Glutamatergic neuron (in vitro differentiated cells): ENCODE measurements at places on chromosomes 6 and 20.

- no peak for DNase-seq
- no peak overlapping the region for H3K27ac ChIP-seq
- peaks cover 10% of the 10 kb centered on the region for H3K36me3 ChIP-seq
- peaks cover 2% of the 10 kb centered on the region for H3K27me3 ChIP-seq
Measured at GRCh38 chr6:110769923-110770322, 45.3 kb downstream of the CDK19 start.

GRCh38 chr6:156199182-156199581 is 578.0 kb upstream of the ARID1B start:
- H3K27me3 ChIP-seq: no peaks in the 10 kb centered on the region
- no peak overlapping the region for H3K27ac ChIP-seq
- no peaks in the 10 kb centered on the region for H3K4me1 ChIP-seq
- DNase-seq: no peak
- no peaks in the 10 kb centered on the region for H3K36me3 ChIP-seq
- no peak overlapping the region for H3K4me3 ChIP-seq

- no peaks in the 10 kb centered on the region for H3K36me3 ChIP-seq
- H3K4me1 ChIP-seq: no peaks in the 10 kb centered on the region
- H3K27me3 ChIP-seq: no peaks in the 10 kb centered on the region
- no peak overlapping the region for H3K4me3 ChIP-seq
- DNase-seq: no peak
- H3K27ac ChIP-seq: no peak overlapping the region
Measured at GRCh38 chr6:48957781-48958180, 505.3 kb downstream of the MMUT start.

- no peak overlapping the region for H3K4me3 ChIP-seq
- peaks cover 14% of the 10 kb centered on the region for H3K4me1 ChIP-seq
- no peak for DNase-seq
- H3K27ac ChIP-seq: no peak overlapping the region
- peaks cover 3% of the 10 kb centered on the region for H3K27me3 ChIP-seq
- H3K36me3 ChIP-seq: no peaks in the 10 kb centered on the region
Measured at GRCh38 chr6:20631549-20631924, 97.3 kb downstream of the CDKAL1 start.

DNA sequence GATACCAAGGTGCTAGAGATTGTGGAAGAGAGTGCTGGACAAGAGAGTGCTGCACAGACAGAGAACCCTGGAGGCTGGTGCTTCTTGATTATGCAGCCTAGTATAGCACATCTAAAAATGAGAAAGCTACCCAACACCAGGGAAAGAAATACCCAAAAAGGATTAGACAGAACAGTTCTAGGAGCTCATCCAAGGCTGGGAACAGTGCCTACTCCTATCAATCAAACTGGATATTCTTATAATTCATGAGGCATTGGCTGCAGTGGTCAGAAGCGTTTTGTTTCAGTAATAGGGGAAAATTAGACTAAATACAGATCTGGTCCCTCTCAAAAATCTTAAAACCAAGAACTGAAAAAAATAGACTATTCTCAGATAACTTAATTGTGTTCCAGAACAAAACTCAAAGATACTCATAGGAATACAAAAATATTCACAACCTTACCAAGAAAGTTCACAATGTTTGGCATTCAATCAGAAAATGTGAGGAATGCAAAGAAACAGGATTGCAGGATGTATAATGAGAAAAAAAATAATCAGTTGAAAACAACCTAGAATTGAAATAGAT is 222.9 kb downstream of the EPHA7 start:
- no peak overlapping the region for H3K4me3 ChIP-seq
- peaks cover 1% of the 10 kb centered on the region for H3K27me3 ChIP-seq

- H3K36me3 ChIP-seq: no peaks in the 10 kb centered on the region
- peaks cover 18% of the 10 kb centered on the region for H3K4me1 ChIP-seq
- peak overlapping the region; percentile 95 for H3K4me3 ChIP-seq
- no peak for DNase-seq
- H3K27ac ChIP-seq: peak overlapping the region; percentile 100
Measured at GRCh38 chr6:2990932-2991506, 8.7 kb upstream of the NQO2 start.

DNA sequence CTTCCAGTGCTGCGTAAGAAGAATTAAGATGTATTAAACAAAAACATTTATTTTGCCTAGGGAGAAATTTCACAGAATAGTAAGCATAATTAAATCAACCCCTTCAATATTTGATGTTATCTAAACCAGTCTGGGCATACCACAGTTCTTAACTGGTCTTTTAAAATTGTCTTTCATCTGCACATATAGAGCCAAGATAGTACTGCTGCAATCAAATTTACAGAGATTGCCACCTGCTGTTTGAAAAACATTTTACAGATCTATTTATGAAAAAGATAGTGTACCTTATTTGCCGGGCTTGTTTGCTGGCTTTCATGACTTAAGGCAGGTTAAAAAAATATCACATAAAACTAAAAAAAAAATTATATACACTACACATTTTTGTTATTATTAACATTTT is 323.2 kb downstream of the ADGRB3 start:
- no peaks in the 10 kb centered on the region for H3K27me3 ChIP-seq
- H3K27ac ChIP-seq: no peak overlapping the region
- H3K4me3 ChIP-seq: no peak overlapping the region

DNA sequence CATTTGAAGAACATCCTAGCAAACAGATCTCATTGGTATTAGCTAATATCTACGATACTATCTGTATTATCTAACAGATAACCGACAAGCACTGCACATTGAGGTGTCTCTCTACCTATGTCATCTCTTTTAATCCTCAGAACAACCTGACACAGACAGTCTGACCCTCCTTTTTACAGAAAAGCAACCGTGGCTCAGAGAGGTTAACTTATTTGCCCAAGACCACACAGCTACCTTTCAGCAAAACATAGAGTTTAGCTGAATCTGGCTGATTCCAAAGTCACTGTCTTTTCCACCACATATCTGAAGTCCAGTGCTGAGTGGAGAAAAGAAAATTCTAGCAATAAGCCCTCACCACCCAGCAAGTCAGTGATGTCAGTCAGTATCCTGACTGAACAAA is 358.7 kb upstream of the JARID2 start:
- DNase-seq: no peak
- peaks cover 2% of the 10 kb centered on the region for H3K27me3 ChIP-seq
- no peaks in the 10 kb centered on the region for H3K36me3 ChIP-seq
- no peak overlapping the region for H3K27ac ChIP-seq
- no peak overlapping the region for H3K4me3 ChIP-seq

DNA sequence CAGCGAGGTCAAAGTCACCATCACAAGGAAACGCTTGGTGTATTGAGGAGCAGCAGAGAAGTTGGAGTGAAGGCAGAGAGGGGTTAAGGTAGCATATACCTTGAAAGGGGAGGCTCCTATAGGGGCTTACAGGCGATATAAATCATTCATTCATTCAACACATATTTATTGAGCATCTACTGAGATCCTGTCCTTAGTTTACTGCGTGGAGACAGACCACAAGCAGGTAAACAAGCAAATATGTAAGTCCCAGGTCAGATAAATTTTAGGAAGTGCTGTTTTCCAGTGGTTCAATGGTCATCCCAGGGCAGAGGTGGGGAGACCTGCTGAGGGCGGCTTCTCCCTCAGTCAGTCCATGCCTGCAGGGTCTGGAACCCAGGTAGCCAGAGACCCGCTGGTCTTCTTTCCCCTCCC is 761 bp upstream of the DNMT3B start:
- H3K27ac ChIP-seq: peak overlapping the region; percentile 41
- peak overlapping the region; percentile 81 for H3K4me3 ChIP-seq
- no peaks in the 10 kb centered on the region for H3K36me3 ChIP-seq

GRCh38 chr20:60087563-60088105 is 129.4 kb downstream of the CDH26 start:
- H3K27ac ChIP-seq: no peak overlapping the region
- no peak overlapping the region for H3K4me3 ChIP-seq
- no peaks in the 10 kb centered on the region for H3K4me1 ChIP-seq
- peaks cover 2% of the 10 kb centered on the region for H3K27me3 ChIP-seq
- peaks cover 14% of the 10 kb centered on the region for H3K36me3 ChIP-seq
- DNase-seq: no peak

DNA sequence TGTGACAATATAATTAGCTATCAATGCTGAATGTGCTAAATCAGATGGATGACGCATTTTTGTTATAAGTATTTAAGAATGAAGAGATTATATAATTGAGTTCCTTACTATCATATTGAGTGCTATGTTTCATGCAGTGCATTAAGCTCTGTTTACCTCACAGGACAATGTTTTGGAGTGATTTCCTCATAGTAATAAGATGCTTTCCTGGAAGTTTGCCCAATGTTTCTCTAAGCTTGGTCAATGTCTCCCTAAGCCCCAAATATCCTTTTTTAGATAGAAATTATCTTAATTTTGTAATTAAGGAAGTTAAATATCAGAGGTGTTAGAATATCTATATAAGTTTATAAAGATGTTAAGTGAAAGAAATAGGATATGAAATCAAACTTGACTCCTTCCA is 489.6 kb downstream of the MMUT start:
- H3K36me3 ChIP-seq: no peaks in the 10 kb centered on the region
- H3K4me1 ChIP-seq: no peaks in the 10 kb centered on the region
- no peak for DNase-seq
- no peak overlapping the region for H3K27ac ChIP-seq

GRCh38 chr6:125248136-125248535 is 53.6 kb downstream of the HDDC2 start:
- H3K36me3 ChIP-seq: peaks cover 3% of the 10 kb centered on the region
- H3K4me1 ChIP-seq: peaks cover 9% of the 10 kb centered on the region
- no peak overlapping the region for H3K4me3 ChIP-seq
- no peak for DNase-seq

DNA sequence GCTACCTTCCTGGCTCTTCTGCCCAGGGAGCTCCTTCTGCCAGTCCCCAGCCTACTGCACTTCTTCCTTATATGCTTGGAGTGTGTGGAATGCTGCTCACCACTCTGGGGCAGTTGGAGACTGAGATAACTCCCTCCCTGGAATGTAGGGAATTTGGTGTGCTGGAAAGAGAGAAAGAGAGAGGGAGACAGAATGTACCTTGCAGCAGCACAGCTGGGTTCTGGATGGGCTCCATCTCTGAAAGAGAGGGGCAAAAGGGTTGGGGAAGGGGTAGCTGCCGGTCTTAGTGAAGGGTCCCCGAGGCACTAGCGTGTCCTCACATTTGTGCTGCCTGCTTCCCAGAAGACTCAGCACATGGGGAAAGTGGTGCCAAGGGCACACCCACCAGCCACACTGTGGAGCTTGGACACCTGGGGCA is 40.2 kb upstream of the DDR1 start:
- DNase-seq: no peak

DNA sequence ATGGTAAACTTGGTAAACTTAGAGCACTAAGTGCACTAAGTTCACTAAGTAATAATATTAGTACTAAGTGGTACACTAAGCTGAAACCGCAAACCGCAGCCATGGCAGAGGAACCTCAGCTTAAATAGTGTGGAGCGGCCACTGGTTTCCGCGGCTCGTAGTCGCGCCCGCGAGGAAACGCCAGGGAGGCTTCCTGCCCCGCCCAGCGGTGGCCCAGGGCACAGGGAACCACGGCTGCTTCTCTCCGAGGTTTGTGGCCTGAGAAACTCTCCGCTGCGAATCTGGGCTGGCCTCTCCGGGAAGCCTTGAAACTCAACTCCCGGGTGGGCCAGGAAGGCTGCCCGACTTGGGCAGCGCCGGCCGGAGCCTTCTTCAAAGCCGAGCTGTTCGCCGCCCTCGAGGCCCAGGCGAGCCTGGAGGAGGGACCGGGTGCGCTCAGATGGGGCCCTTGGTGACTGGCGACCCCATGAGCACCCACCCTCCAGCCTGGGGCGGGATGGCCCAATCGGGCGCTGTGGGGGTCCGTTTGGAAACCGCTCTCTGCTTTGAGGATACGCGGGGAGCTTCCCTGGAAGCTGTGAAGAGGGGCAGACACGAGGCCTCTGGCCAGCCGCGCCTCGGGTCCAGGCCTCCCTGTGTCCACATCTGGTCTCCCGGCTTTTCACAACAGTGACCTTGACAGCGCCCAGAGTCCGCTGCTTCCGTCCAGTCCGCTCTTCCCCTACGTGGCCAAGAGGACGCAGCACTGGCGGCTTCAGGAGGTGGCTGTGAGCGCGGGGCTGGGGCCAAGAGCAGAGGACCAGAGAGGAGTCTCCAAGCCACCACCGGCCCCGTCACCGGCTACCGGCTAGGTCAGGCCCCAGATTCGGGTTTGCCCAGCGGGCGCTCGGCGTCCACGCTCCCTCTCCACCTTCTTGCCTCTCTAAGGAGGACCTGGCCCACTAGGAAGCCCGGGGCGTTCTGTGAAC is 25.4 kb upstream of the HLA-E start:
- H3K27me3 ChIP-seq: peaks cover 46% of the 10 kb centered on the region
- H3K36me3 ChIP-seq: peaks cover 17% of the 10 kb centered on the region
- DNase-seq: no peak
- no peak overlapping the region for H3K4me3 ChIP-seq

- no peaks in the 10 kb centered on the region for H3K36me3 ChIP-seq
- peaks cover 2% of the 10 kb centered on the region for H3K27me3 ChIP-seq
- no peak overlapping the region for H3K4me3 ChIP-seq
- DNase-seq: no peak
Measured at GRCh38 chr20:37529968-37530600, 2.4 kb upstream of the BLCAP start.

DNA sequence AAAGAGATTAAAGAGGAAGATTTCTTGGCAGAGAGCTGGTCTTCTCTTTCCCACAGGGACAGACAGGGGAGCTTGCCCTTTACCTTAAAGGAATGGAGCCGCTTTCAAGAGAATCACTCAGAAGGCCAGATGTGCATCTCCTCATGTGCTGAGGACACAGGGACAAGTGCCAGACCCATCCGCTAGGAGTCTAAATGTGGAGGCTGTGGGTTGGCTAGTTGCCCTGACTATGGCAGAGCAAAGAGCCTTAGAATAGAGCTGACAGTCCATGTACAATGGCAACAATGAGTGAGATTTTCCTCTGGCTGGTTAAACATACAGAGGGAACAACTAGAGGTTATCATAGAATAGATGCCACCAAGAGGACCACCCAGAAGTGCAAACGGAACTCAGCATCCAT is 7.3 kb upstream of the DOK5 start:
- no peak overlapping the region for H3K27ac ChIP-seq
- no peaks in the 10 kb centered on the region for H3K36me3 ChIP-seq
- no peak for DNase-seq
- H3K27me3 ChIP-seq: no peaks in the 10 kb centered on the region

DNA sequence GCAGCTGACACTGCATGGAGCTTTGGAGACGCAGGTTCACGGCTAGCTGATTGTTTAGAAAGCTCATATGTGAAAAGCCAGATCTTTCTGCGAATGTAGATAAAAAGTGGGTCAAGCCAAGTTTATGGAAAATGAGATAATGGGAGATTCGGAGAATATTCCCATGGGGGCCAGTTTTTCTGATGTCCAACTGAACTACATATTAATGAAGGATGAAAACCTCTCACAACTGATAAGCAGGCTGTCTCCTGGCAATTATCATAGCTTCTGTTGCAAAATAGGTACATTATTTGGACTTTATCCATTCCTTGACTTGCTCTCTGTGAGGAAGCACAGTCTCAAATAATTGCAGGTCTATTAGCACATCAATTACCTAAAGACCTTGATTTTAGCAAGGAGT is 21.1 kb downstream of the HDGFL1 start:
- peaks cover 13% of the 10 kb centered on the region for H3K4me1 ChIP-seq
- no peak overlapping the region for H3K4me3 ChIP-seq
- peaks cover 4% of the 10 kb centered on the region for H3K27me3 ChIP-seq
- H3K27ac ChIP-seq: no peak overlapping the region
- no peak for DNase-seq
- H3K36me3 ChIP-seq: no peaks in the 10 kb centered on the region
